IPS DF 19.7 (cell line): ENCODE measurements at places on chromosomes 2 and 18.

- no peak for DNase-seq
These were observed 82.7 kb upstream of the ARHGAP28 start for GRCh38 chr18:6646801-6647200.

DNA sequence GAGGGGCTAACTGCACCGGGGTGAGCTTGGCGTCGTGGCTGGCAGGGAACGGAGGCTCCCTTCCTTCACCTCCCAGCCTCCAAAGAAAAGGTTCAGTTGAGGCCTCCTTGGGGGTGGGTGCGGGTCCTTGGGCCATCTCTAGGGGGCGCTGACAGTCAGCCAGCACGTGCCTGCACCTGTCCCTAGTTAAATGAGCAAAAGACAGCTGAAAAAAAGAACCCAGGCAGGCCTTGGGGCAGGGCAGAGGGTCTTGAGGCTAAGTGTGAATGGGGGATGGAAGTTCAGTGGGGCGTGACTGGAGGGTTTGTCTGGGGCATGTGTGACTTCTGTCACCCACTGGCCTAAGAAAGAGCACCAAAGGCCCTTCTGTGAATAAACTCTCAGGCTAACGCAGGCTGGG, 56.4 kb downstream of the ZFP36L2 start:
- no peak for DNase-seq

GRCh38 chr2:238578256-238578655, 151.5 kb downstream of the ASB1 start:
- no peak for DNase-seq

GRCh38 chr18:21369146-21369545, 127.1 kb downstream of the GREB1L start:
- DNase-seq = no peak

GRCh38 chr2:32824070-32824809, 122.5 kb upstream of the LTBP1 start:
- DNase-seq = no peak
